ENCODE measurements at places on chromosomes 1 and 21.

DNA sequence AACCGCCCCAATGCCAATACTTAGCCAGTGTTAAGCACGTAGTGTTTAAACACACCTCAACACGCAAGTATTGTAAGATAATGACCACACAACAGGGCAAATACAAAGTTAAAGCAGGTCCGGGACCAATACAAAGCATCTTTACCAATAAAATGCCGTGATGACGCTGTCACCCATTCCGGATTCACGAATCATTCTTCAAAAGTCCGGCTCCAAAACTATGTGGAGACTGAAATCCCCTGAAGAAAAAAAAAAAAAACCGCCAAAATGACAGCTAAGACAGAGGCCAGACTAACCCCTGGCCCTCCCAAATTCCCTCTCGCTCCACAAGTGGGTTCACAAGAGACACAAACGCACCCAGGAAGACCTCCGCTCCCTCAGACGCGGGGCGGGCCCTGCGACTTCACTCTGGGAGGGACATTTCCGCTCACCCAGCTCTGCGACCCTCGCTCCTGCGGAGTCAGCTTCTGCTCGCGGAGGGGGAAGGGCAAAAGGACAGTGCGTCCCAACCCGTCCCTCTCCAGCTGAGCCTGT lies 625 bp upstream of the DARS2 start:
- DNase-seq = no peak

DNA sequence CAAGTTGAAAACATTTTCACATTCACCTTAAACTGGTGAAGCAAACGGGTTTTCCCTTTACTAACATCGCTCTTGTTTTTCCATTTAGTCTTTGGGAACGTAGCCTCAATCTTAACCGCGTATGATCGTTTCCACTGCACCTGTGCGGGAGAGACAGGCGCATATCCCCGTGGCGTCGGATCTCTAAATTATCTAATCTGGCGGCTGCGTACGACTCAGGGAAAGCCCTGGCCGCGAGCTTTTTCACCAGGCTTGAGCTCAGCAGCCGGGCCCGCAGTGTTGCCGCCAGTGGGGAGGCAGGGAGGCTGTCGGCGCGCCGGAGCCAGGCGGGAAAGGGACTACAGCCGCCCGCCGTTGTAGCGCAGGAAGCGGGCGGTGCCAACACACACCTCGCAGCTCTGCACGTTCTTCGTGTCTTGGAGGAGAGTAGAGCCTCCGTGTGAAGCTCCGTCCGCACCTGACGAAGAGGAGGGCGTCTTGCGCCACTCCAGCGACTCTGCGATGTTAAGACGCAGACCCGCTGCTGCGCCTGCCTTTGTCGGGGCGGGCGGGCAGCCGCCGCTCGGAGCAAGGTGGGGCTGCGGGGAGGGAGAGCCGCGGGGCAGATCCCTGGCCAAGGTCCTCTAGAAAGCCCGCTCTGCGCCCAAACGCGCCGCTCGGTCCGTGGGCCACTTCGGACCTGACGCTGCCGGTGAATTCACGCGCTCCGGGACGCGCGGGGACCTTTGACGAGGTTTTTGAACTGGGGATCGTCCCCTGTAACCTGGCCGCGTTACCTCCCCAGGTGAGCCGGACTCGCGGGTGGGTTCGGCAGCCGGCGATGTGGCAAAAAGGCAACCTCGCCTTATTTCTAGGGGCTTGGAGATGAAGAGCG lies 18.5 kb upstream of the TBX15 start:
- DNase-seq = no peak

GRCh38 chr1:220182656-220183055 lies 88.7 kb downstream of the IARS2 start:
- DNase-seq = no peak

- DNase-seq = no peak
Observed at GRCh38 chr1:29630756-29631155, 394.4 kb downstream of the PTPRU start.

GRCh38 chr1:39148942-39149341 lies 55.6 kb upstream of the MACF1 start:
- no peak for DNase-seq

- DNase-seq = no peak
Observed at GRCh38 chr1:216914974-216915373, 191.7 kb upstream of the ESRRG start.

GRCh38 chr1:186577216-186577615 lies 103.0 kb downstream of the PTGS2 start:
- no peak for DNase-seq

- no peak for DNase-seq
Observed at GRCh38 chr1:74363220-74363619, 128.0 kb downstream of the TNNI3K start.

DNA sequence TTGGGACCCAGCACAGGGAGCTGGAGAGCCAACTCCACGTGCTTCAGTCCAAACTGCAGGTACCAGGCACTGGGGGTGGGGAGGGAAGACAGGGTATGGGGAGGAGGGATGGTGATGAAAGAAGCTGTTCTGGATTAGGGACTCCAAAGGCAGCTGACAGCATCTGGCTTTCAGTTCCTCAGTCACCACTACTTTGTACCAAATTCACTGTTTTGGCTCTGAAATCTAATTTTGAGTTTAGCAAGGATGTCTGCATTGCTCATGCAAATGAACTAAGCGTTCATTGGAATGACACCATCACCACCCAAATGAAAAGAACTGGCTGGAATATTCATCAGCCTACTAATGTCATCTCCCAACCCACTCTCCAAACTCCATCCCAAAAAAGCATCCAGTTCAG lies 8.7 kb downstream of the C1orf74 start:
- DNase-seq = no peak

DNA sequence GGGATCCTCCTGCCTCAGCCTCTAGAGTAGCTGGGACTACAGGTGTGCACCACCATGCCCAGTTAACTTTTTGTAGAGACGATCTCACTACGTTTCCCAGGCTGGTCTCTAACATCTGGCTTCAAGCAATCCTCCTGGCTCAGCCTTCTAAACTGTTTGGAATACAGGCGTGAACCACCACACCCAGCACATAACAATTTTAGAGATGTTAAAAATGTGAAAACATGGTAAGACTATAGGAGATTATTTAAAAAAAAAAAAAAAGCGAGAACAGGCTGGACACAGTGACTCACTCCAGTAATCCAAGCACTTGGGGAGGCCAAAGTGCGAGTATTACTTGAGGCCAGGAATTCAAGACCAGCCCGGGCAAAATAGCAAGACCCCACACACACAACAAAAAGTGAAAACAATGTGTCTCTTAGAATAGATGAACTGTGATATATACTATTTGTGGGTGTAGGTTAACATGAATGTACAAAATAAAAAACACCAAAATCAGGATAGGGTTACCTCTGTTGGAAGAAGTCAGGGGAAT lies 19.6 kb downstream of the CCDC18 start:
- no peak for DNase-seq

DNA sequence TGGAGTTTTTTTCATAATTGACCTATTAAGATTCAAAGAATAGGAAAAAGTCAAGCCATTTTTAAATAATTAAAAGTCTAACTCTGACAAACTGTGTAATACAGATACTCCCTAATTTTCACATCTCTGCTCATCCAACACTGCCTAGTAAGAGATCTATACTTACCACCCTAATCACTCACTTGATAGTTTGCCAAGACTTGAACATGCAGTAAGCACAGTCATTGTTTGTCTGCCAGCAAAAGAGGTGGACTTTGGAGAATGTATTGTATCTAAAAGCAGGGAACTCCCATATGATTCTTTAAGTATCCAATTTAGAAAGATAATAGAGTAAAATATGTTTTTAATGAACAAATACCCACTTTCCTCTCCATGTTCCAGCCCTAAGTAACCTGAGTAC lies 15.5 kb downstream of the TMEM59 start:
- no peak for DNase-seq

GRCh38 chr1:116769994-116770393 lies 15.8 kb downstream of the CD2 start:
- DNase-seq = no peak

- DNase-seq = no peak
Observed at GRCh38 chr1:204741440-204741839, 55.9 kb upstream of the LRRN2 start.

DNA sequence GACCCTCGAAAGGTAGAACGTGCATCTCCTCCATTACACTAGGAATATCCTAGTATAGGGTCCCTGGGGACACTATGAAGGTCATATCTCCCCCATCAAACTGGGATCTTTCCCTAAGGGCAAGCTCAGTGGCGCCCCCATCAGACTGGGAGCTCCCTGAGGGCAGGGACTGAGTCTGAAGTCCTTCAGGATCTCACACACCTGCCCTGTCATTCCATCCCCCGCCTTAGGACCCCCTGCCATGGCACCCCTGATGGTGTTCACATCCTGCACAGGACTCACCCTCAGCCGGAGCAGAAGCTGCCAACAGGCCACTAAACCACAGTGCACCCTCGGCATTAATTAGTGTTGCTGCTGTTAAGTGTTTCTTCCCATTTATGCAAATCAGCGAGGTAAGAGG lies 50.4 kb downstream of the IGSF21 start:
- DNase-seq = no peak

GRCh38 chr1:38818175-38818976 lies 41.2 kb downstream of the RRAGC start:
- DNase-seq = peak; percentile 24

GRCh38 chr1:200354243-200354642 lies 55.6 kb downstream of the ZNF281 start:
- DNase-seq = no peak

DNA sequence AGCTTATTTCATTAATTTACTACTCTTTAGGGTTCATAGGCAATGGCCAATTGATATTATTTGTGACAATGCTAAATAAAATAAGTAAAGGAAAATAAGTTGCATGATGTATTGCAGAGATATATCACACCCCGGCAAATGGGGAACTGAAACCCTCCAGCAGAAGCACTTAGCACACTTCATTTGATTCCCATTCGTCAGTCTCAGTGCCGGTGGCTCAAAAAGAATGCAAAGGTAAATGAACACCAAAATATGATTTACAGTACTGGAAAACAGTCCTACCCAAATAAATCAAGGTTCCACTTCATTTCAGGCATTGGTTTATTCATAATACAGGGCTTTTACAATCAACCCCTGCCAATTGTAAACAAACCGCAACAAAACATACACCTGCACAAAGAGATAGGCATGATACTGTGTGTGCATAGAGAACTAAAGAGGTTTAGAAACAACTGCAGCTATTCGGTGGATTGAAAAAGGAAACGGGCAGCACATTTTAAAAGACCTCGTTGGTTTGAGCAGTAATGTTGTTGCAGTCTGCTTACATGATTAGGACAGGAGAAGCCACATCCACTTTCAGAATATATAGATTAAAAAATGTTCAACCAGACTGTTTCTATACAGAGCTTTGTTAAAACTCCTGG lies 1019.2 kb downstream of the TTLL7 start:
- no peak for DNase-seq

DNA sequence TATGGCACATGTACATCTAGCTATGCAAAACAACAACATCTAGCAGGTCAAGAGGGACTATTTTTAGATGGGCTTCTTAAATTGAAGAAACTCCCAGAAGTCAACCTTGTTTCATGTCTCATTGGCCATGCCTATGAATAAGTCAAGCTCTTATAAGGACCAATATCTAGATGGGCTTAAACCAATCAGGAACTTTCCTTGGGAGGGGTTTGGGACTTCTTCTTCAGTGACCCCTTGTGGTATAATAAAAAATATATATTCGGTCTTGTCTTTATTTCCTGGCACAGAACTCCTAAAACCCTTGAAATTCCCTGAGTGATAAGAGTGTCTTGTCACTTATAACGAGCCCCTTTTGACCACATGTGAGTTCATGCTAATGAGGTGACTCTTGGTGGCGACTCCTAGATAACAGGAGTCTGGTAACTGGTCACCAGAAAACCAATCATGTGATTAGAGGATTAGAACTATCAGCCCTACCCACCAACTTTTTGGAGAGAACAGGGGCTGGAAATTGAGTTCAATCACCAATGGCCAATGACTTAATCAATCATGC lies 218.3 kb downstream of the HHIPL2 start:
- DNase-seq = no peak

DNA sequence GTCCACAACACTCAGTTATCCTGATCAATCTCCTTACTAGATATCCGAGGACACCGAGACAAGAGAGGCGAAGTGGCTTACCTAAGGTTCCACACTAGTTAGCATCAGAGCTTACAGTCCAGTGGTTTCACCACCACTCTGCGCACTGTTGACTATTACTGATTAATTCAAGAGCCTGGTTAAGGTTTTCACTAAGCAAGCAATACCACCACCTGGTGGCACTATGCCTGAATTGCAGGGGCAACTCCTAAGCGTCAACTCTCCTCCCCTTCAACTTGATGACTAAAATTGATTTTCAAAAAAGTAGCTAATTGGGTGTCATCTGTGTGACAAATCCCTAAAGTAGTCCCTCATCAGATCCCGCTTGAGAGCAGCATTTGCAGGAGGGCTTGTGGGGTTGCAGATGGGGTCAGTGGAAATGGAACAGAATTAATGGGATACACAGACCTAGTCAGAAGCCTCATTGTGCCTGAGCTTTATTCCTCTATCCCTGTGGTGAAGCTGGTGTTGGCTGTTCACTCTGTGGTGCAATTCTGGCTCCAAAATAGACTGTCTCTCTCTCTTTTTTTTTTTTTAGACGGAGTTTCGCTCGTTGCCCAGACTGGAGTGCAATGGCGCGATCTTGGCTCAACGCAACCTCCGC lies 9.1 kb downstream of the TTC22 start:
- DNase-seq = no peak

DNA sequence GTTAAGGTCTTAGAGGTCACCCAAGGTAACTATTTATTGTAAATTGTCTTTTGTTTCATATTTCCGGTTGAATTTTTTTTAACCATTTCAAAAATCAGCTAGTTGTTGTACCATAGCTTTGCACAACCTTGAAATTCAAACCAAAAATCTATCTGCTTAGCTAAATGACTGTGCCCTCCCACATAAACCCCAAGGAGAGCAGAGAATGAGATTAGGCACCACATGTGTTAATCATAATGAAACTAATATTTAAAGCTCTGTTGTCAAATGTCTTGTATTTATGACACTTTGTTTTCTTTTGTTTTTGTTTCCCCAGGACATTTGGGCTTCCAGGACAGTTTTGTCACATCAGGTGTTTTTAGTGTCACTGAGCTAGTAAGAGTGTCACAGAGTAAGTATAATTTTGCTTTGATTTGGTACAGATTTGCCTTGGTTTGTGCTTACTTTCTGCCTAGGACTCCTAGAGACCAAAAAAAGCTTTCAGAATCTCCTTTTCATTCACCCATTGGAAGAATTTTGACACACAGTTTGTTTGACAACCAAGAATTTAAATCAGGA lies 249.9 kb downstream of the NFIA start:
- DNase-seq = no peak

DNA sequence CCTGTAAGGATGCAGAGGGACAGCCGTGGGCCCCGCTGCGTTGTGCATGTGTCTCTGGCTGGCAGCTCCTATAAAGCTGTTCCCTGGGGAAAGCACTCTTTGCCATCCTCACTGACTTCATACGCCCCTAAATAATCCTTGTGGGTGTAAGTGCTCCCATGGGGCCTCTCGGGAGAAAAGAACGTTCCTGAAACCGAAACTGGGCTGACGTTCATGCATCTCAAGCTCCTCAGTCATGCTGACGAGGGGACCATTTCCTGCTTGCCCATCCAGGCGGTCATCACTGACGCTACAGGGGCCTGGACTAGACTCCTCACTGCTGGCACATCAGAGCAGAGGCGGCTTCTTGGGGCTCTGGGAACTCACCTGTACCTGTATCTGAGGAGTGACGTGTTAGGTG lies 73.1 kb upstream of the USP24 start:
- DNase-seq = no peak

GRCh38 chr1:93219443-93219842 lies 38.9 kb downstream of the CCDC18 start:
- DNase-seq = no peak

Data from activated CD4-positive, alpha-beta T cell treated with anti-CD3 and anti-CD28 coated beads for 1 hour (primary cell).